Hepatic stellate cell (primary cell): ENCODE measurements at places on chromosomes 2 and 18.
A peak's percentile ranks its signal among the peaks of the same experiment; 100 is the strongest.

- DNase-seq, result no peak
These were observed 30.0 kb downstream of the GALNT1 start for GRCh38 chr18:35611518-35611917.

DNA sequence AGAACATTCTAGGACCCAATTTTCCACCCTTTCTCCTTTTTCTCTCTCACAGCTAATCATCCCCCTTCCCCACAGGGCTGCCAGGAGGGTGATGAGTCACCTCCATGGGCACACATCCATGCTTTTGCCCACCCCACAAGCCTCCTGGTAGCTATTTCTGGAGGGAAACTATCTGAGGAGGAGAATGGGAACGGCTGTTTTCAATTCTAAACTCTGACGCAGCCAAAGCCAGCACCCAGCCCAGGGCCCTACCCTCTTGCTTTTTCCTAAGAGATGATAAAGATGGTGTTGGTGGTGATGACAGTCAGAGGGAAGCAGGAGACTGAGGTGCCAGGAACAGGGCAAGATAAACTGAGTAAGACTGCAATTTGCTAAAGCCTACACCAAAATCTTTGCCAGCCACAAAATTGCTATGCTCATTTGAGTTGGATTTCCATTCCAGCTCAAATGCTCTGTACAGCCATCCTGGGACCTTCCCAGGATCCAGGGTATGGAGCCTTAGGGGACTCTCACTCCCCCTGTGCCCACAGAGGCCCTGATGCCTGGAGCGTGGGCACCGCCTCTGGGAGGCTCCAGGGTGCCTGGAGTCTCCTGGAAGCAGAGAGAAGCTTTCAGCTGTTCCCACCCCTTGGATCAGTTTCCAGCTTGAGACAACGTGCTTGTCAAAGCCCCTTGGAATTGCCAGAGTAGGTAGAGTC lies 62.0 kb upstream of the FZD7 start:
- peak; percentile 31 for DNase-seq

DNA sequence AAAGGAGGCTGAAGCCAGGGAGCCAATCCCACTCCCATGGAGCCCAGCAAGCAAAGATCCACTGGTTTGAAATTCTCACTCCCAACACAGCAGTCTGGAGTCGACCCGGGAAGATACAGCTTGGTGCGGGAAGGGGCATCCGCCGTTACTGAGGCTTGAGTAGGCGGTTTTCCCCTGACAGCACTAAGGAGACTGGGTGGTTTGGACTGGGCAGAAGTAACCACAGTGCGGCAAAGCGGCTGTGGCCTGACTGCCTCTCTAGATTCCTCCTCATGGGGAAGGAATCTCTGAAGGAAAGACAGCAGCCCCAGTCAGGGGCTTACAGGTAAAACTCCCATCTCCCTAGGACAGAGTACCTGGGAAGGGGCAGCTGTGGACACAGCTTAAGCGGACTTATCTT lies 261.6 kb upstream of the KYNU start:
- no peak for DNase-seq

- DNase-seq, result no peak
These were observed 829 bp upstream of the KIAA2012 start for GRCh38 chr2:202072226-202072625.

- no peak for DNase-seq
These were observed 23.6 kb downstream of the SP100 start for GRCh38 chr2:230439590-230439989.

DNA sequence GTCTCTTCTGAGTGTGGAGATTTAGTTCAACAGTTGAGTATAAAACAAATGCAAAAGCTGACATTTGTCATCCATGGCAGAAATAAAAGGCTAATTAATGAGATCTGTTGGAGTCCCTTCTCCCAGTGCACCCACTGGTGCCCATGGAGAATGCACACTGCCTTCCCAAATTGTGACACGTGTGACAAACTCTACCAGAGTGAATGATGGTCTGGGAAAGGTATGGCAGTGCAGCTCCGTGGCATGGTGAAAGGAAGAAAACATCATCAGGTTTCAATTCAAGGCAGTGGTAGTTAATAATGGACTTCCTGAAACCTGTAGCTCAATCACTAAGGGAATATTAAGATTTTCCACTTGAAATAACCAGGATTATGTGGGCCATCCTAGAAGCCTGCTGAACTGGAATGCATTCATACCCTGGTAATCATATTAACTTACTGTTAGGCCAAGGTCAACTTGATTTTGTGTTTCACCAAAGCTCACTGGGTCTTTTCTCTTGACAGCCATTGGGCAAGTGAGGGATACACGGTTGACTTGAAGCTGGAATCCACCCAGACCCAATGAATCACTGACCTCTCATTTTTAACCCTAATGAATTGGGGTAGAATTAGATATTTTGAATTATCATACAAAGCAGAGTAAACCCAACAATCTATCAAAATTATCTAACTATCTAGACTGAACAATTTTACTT lies 167.6 kb downstream of the AFF3 start:
- DNase-seq, result no peak

- no peak for DNase-seq
These were observed 139.9 kb downstream of the TDRD15 start for GRCh38 chr2:21263622-21264021.

DNA sequence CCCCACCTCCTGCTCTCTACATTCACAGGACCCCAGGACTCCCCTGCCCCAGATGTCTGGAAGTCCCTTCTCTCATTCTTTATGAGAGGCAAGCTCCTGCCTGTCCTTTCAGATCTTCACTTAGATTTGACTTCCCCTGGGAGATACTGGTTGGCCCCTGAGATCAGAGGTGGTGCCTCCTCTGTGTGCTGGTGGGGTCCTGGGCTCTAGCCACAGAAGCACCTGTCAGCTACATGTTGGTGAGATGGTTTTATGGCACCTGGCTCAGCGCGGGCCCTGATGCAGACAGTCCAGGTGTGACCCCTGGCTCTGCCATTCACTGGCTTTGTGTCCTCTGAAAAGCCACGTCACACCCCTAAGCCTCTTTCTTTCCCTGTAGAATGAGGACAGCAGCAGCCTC lies 369.6 kb upstream of the ID2 start:
- DNase-seq, result no peak

DNA sequence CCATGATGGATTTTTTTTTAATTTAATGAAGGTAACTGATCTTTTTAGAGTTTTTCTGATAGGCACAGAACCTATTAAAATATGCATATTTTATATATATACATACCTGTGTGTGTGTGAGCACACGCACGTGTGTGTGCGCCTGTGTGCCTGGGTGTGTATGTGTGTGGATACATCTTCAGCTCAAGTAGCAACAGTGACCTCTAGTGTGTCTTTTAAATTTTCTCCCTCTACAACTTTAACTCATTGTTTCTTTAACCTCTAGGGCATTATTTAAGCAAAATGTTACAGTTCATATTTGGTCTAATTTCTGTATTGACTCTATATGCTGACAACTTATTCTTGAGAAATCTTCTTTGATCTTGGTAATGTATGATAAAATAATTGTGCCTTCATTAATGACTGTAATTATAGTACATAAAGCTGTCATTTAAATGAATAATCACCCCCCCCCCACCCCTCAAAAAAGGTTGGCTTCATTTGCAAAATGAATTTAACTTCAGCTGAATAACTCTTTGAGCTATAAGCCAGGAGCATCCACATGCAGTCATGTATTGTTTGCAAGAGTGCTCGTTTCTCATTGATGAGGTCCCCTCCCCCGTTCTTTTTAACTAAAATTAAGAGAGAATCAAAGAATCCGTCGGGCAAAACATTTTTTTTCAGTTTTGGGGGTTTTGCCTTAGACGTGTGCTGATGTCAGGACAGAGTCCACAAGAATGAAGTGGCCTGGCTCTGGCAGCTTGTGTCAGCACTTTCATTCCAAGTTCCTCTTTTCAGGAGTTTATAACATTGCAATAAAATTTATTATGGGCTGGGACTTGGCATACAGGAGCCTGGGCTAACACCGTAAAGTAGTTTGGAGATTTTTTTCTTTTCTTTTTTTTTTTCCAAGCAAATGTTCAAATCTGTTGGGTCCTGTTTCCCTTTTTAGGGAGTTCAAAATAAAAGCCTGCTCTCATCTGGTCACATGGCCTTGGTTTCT lies 80.0 kb downstream of the ETAA1 start:
- DNase-seq, result peak; percentile 17

DNA sequence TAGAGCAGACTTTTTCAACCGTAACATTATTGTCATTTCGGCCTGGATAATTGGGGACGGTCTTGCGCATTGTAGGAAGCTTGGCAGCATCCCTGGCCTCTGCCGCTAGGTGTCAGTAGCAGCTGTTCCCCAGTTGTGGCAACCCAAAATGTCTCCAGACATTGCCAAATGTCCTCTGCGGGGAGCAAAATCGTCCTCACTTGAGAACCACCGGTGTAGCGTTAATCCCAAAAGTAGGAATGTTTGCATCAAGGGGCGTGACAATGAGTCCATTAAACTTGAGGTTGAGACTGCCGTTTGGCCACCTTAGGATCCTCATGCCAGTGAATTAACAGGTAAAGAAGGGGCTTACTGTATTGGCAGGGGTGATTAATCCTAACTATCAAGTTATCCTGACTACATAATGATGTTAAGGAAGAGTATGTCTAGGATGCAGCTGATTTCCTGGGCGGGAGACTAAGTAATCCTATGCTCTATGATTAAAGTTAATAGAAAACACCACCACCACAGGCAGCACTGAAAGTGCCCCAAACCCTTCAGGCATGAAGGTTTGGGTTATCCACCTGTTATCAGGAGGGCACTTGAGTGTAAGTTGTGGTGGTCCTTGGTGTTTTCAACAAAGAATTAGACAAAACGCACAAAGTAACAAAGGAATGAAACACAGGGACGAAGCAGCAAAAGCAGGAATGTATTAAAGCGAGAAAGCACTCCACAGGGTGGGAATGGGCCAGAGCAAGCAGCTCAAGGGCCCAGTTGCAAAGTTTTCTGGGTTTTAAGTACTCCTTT lies 4.9 kb upstream of the ZC3H8 start:
- DNase-seq, result peak; percentile 50

DNA sequence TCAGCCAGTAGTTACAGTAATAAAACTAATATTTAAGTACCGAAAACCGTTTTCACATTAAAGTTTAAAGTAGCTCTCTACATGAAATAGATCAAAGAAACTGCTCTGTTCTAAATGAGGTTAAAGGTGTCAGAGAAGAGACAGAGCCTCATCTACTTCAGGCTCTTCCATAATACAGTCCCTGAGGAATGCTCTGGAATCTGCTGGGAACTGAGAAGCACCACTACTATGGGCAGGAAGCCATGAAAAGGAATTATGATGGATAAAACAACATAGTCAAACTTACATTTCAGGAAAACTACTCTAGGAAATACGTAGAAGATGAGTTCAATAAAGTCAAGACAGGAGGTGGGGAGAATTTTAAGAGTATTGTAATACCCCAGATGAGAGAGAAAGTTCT lies 60.0 kb downstream of the ROCK1 start:
- DNase-seq, result peak; percentile 13

DNA sequence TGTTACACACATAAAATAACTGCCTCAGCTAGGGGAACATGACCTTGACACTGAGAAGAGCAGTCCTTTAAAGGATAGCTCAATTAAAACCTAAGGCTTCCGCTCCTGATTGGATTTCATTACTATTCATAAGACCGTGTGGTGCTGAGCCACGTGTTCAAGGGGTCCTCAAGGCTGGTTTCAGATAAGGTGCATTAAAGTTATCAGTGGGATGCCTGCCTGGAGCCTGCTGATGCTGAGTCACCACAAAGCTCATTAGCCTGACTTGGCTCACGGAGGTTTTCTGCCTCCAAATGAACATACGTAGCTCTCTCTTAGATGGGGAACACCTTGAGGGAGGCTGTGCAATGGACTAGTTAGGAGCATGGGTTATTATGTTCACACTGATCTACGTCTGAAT lies 518.9 kb downstream of the TDRD15 start:
- no peak for DNase-seq

DNA sequence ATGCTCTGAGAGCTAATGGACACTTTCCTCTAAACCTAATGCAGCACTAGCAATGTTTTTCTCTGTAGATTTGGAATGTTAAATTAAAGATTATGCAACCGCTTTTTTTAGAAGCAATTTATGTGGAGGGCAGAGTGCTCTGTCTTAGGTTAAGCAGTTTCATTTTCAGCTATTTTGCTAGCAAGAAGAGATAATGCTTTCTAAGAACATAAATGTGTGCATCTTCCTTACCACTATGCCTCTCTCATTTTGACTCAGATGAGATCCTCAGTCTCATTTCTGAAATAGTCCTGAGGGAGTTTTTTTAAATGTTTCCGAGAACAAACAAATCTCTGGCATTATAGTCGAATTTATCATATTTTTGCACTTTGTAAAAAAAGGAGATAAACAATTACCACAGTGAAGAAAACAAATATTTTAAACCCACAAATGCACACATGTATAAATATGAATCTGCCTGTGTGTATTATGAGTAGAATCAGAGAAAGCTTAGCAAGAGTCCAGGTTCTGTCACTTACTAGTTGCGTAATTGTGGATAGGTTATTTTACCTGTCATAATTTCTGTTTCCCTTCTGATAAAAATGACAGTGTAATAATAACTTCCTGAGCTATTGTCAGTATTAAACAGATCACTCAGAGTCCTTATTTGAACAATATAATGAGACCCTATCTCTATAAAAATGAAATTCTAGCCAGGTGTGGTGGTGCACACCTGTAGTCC lies 207.7 kb upstream of the CRIM1 start:
- DNase-seq, result no peak

DNA sequence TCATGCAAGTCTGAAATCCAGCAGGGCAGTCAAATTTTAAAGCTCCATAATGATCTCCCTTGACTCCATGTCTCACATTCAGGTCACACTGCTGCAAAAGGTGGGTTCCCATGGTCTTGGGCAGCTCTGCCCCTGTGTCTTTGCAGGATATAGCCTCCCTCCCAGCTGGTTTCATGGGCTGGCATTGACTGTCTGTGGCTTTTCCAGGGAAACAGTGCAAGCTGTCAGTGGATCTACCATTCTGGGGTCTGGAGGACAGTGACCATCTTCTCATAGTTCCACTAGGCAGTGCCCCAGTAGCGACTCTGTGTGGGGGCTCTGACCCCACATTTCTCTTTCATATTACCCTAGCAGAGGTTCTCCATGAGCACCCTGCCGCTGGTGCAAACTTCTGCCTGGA lies 220.6 kb upstream of the COPS8 start:
- no peak for DNase-seq

DNA sequence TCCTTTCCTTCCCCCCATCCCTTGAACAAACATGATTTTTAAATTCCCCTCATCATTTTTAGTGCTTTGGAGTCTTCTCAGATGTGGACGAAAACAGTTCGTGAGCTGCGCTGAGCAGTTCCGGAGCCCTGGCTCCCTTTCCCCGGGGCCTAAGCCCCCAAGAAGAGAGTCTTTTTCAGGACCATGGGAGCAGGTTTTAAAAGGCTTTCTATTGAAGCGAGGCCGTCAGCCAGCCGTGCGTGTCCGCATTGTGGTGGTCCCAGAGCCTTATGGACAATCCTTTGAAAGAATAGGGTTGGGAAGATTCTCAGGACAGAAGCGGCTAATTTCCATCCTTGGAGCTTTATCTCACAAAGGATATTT lies 290.7 kb downstream of the SOX11 start:
- DNase-seq, result no peak

GRCh38 chr2:165952741-165953211 lies 800 bp downstream of the TTC21B start:
- DNase-seq, result no peak
